ENCODE measurements at places on chromosomes 4 and X.

DNA sequence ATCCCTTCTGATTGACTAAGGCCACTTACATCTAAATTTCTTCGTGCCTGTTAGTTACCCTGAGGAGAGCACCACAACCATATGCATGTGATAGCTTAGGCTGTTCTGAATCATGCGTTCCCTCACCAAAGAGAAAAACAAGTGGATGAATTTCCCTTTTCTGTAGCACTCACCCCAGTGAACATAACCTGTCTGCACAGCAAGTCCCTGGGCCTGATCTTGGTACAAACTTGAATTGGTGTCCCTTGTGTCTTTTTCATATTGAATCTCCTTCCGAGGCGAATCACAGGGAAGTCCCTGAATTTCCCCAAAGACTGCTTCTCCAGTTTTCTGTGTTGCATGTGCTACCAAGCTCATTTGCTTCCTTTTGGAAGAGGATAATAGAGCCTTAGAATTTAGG is 100.4 kb downstream of the KLHL8 start:
- no peak for DNase-seq

GRCh38 chr4:102625232-102625930 is 124.2 kb downstream of the NFKB1 start:
- no peak for DNase-seq

DNA sequence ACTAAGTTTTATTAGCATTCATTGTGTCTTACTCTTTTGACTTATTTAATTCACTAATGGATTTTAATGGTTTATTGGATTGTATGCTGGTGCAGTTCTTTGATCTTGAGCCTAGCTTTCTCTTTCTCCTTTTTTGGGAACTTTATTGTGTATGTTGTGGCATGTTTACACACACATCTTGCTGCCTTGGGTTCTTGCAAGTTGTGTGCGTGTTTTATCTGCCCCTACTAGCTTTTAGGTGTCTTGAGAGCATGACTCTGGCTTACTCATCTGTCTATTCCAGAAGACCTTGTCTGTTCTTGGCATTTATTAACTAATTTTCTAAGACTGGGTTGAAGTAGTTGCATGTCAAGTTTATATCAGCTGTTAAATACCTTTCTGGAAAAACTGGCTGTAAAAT is 2.7 kb downstream of the TMEM165 start:
- DNase-seq, result no peak

- no peak for DNase-seq
Measured at GRCh38 chrX:119757979-119758730, at the start of gene SOWAHD. SOWAHD (plus strand) TSS chrX:119758588; CDS start chrX:119758668, 80 bp downstream.

DNA sequence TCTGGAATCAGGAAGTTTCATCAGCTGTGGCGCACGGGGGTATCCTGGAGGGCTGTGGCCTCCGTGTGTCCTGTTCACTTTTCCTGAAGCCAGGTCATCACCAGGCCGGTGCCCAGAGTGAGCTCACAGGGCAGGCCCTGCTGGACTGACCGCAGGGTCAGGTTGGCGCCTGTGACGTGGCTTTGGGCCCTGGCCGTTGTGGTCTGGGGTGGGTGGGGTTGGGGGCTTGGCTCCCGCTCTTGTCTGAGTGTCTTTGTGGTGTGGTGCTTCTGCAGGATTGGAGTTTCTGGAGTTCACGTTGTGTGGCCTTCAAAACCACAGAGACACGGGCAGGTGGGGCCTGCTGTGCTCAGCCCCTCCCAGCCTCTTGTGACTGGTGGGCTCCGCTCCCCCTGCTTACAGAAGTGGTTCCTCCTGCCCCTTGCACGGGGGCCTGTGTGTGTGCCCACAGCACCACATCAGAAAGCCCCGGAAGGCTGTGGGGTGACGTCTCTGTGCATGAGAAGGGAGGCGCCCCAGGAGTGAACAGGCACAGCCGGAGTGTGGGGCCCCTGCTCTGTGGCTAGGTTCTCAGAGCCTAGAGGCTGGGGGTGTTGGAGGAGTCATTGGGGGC is 9.5 kb downstream of the RGS12 start:
- peak; percentile 49 for DNase-seq

GRCh38 chr4:169269916-169270809 is 593 bp downstream of the SH3RF1 start:
- DNase-seq, result no peak

DNA sequence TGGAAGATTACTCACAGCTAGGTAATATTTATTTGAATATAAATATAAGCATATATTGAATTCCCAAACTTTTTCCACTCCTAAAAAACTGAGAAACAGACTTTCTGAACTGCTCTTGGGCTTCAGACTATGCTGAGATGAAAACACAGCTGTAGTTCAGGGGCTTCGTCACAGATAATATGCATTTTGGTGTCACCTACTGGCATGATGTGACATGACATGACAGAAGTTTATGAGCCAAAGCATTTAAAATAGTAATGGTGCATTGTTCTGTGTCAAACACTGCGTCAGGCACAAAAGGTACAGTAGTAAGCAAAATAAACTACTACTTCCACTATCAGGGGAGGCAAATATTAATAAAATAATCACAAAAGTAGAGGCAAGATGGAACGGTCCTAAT is 171.3 kb downstream of the BTC start:
- DNase-seq, result no peak

DNA sequence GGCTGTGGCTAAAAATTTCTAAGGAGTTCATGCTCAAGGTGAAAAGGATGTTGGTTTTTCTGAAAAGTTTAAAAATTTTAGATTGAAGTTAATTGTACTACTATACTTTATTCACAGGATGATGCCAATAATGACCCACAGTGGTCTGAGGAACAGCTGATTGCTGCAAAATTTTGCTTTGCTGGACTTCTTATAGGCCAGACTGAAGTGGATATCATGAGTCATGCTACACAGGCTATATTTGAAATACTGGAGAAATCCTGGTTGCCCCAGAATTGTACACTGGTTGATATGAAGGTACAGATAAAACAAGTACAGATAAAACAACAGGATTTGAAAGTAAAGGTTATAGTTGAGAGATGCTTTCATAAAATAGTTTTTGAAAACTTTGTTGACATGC is 12.2 kb downstream of the PAICS start:
- no peak for DNase-seq

GRCh38 chr4:33187035-33187434 is 2466.9 kb downstream of the PCDH7 start:
- DNase-seq, result no peak

DNA sequence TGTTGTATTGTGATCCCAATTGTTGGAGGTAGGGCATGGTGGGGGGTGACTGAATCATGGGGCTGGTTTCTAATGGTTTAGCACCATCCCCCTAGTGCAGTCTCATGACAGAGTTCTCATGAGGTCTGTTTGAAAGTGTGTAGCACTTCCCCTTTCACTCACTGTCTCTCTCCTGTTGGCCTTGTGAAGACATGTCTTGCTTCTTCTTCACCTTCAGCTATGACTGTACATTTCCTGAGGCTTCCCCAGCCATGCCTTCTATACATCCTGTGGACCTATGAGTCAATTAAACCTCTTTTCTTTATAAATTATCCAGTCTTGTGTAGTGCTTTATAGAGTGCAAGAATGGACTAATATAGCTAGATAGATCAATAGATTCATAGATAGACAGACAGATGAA is 230.0 kb downstream of the MAGEE1 start:
- no peak for DNase-seq

DNA sequence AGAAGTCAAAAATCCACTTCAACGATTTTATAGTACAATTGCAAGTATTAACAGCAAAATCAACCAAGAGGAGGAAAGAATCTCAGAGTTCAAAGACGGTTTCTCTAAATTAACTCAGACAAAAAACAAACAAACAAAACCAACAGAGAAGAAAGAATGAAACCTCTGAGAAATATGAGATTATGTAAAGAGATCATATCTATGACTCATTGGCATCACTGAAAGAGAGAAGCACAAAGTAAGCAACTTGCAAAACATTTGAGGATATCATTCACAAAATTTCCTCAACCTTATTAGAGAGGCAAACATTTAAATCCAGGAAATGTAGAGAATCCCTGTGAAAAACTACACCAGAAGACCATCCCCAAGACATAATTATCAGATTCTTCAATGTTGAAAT is 370.4 kb downstream of the INPP4B start:
- DNase-seq, result no peak

- no peak for DNase-seq
Measured at GRCh38 chrX:22959204-22959920, 40.4 kb upstream of the DDX53 start.

Data from stimulated activated CD8-positive, alpha-beta memory T cell treated with anti-CD3 and anti-CD28 coated beads, Interleukin-7, amount 100 ng/mL, for 1 hour (primary cell).